ENCODE measurements at places on chromosomes 2 and 18.

DNA sequence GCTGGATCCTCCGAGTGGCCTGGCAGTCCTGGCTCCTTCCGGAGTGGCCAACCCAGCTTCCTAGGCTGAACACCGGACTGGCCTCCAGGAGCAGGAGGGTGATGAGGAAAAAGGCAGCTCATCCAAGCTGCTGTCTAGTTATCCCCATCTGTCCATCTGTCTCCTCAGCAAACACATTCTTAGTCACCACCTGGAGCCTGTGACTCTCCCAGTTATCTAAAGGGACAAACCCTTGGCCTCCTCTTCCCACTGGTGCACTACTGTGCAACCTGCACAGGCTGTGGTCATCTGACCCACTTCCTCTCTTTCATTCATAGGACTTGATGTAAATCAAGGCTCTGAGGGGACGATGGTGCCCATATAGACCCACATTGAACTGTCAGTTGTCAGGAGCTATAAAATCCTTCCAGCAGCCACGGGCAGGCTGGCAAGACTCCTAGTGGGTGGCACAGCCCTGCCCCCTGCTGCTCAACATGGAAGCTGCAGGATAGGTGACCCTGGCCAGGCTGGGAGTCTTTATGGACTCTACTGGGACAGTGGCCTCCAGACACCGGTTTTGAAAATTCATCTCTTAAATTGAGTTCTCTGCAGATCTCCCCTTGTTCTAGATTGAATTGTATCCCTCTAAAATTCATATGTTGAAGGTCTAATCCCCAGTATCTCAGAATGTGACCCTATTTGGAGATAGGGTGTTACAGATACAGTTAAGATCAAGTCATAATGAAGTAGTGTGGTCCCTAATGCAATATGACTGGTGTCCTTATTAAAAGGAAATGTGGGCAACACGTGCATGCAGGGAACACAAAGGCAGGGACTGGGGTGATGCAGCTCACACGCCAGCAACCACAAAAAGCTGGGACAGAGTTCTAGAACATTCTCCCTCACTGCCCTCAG, 29.3 kb upstream of the DUSP2 start:
- DNase-seq, result peak; percentile 90

DNA sequence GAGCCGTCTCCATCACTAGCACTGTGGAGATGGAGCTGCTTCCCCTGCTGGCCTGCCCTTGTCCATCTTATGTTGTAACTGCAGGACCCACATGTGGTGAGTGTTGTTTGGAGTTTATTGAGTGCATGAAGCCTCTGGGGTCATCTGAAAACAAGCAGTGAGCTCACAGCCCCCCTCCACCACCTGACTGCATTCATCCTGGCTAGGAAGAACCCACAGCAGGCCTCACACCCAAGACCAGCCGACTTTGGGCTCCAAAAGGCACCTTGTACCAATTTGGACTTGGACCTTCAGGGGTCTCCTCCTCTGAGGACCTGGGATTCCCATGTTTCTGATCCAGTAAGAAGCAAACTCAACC, 116.1 kb downstream of the TWIST2 start:
- DNase-seq, result no peak

- no peak for DNase-seq
Observed at GRCh38 chr2:80889009-80889408, 584.5 kb upstream of the LRRTM1 start.

GRCh38 chr2:101479328-101479727, 4.4 kb upstream of the RFX8 start:
- no peak for DNase-seq

DNA sequence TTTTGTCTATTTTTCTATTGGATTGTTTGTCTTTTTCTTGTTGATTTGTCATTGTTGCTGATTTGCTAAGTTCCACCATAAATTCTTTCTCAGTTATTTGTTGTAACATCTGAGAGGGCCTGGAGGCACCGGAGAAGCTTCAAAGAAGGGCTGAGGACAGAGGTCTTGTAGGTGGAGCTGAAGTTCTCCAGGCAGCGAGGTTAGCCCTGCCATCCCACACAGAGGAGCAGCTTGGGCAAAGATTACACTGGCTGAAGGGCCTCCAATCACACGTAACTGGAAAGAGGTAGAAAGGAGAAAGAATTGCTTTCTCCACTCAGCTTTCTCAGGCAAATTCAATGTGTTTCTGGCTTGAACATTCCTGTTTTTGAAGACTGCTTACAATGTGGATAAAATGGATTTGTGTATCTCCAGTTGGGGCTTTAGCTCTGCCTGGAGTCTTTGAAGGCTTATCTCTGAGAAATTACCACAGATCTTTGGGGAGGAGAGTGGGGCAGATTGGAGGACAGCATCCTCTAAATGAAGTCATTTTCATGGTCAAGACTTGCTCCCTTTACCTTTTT, 21.1 kb upstream of the EMILIN2 start:
- no peak for DNase-seq

DNA sequence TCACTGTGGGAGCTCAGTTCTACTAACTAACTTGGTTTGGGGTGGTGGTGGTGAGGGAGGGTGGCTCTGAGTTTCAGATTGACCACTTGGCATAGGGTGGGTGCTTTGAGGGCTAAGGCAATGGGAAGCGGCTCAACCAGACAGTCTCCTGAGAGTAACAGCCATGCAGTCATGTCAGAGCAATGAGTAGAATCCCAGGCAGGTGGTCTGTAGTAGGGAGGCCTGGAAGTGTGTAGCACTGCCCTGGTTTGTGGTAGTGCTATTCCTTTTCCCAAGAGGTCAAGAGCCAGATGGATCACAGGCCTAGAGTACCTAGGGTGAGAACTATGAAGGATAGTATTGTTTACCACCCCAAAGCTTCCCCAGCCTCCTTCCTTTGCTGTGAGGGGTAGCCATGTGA, 18.7 kb upstream of the RAPH1 start:
- DNase-seq, result no peak

DNA sequence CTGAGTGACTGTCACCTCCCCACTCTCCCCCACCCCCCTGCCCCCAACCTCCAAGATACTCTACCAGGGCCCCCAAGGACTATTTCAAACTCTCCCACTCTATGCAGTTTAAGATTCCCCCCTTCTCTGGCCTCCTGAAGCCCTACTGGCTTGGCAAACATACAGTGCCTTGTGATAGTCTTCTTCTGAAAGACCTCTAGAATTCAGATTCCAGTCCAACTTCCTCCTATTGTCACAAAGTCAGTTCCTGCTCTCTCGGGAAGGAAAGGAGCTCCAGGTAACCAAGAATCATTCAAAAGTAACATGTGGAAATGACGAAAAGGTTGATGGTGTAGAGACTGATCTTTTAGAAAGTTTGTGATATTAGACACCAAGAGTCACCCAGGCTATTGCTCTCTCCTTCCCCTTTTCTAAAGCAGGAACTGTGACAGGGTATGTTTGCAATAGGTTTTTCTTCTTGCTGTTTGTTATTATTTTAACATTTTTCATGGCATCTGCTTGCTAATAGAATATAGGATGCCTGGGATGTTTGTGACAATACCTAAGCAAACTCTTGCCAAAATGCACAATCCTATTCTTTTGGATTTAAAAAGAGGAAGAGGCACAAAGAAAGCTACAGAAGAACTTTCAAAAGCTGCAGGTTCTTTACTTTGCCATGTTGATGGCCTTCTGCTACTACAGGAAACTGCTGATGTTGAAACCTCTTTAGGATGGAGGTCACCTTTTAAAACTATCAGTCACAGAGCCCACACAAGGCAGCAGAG, 93.5 kb upstream of the MGAT4A start:
- peak; percentile 43 for DNase-seq

DNA sequence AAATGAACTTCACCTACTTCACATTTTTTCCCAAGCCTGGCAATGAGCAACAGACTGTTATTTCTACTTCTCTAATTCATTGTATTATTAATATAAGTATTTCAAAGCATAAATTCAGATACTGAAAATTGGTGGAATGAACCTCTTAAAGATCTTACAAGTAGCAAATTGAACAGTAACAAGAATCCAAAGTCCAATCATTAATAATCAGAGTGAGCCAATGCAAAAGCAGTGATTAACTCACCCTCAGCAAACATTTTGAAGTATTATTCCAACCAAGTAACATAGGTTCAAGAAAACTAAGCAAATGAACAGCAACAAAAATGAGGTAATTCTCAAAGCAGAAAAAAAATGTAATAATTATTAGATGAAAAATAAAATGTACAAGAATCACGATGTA, 288.1 kb upstream of the ZC3H15 start:
- no peak for DNase-seq

- no peak for DNase-seq
Observed at GRCh38 chr18:32767400-32767799, 5.4 kb downstream of the KLHL14 start.

DNA sequence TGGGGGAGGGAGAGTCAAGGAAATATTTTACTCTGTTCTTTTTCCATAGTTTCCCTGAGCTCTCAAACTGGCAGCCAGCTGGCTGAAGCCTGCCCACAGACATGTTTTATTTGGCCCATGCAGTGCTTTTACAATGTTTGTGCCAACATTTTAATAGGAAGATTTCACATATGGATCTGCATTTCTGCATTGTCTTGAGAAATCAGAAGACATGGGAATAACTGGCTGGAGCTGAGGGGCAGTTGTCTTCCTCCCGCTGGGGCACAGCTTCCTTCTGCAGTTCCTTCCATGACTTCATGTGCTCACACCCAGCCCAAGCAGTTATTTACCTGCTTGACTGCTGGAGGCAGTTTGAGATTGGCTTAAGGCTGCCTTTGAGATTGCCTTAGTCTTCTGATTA, 74.4 kb downstream of the PLCL1 start:
- no peak for DNase-seq

DNA sequence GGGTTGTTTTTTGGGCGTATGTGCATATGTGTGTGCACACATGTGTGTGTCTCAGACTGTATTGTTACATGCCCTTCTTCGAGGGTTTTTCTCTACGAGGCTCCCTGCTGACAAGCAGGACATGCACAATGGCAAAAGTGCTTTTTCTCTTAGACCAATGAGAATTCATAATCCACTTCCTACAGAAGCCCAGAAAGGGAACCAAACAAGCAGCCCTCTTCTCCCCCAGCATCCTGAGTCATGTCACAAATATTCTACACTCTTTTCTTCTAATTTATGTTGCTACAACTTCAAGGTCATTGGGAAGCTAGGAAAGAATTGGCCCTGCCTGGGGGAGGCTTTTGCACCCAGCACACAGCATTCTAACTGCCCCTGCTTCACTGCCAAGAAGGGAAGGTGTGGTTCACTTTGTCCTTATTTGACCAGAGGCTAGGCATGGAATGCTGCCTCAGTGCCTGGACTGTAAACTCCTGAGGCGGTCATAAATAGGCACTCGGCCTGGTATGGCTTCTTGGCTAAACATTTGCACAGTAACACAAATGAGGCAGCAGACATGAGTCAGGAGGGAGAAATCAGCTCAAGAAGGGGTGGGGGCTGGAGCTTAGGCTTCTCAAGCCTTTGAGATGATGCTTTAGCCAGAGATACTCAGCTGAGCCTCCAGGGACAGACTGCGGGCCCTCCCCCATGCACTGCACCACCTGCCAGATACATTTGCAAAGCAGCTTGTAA, 92.7 kb upstream of the KLF7 start:
- peak; percentile 37 for DNase-seq

DNA sequence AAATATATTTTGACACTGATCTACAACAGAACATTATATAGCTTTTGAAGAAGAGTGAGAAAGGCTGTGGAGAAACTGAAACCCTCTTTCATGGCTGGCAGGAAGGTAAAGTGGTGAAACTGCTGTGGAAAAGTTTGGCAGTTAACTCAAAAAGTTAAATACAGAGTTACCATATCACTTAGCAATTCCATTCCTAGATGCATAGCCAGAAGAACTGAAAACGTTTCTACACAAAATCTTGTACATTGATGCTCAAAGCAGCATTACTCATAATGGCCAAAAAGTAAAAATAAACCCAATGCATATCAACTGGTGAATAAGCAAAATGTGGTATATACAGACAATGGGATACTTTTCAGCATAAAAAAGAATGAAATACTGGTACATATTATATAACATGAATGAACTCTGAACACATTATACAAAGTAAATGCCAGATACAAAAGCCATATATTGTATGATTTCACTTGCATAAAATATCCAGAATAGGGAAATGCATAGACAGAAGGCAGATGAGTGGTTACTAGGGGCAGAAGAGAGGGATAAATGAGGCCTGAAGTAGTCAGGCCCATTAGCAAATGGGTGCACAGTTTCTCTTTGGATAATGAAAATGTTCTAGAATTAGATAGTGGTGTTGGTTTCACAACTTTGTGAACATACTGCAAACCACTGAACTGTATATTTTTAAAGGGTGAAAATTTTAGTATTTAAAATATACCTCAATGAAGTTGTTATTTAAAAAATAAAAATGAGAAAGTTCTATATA, 114.3 kb downstream of the DYM start:
- DNase-seq, result no peak

GRCh38 chr2:98486374-98486981, 41.8 kb downstream of the INPP4A start:
- no peak for DNase-seq

DNA sequence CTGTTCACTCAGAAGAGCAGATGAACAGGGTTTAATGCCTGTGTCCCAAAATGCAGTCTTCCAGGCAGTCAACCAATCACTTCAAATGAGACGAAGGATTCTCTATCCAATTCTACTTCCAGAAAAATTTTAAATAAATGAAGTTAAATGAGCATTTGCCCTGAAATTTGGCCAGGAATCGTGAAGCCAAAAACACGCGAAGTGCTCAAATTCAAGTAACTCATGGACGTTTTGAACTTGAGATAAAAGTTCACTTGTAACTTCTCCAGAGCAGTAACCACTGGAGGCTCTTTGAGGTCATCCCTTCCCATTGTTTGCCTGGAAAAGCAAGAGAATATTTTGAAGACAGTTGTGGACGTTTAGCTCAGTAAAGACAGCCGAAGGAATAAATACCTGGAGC, 928.5 kb downstream of the NRXN1 start:
- no peak for DNase-seq

DNA sequence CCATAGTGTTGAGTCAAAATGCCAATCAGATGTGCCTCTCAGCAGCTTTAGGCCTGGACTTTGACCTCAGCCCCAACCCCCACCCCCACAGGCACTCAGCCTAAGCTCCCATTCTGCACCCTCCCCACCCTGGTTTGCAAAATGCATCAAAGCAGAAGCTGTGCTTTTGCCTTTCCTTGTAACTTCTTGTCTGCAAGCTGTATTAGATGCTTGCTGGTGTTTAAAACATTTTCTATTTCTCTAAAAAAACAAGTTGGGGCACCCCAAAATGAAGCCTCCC, 26.6 kb upstream of the STEAP3 start:
- no peak for DNase-seq

GRCh38 chr2:128940378-128940777, 621.7 kb upstream of the HS6ST1 start:
- DNase-seq, result no peak

DNA sequence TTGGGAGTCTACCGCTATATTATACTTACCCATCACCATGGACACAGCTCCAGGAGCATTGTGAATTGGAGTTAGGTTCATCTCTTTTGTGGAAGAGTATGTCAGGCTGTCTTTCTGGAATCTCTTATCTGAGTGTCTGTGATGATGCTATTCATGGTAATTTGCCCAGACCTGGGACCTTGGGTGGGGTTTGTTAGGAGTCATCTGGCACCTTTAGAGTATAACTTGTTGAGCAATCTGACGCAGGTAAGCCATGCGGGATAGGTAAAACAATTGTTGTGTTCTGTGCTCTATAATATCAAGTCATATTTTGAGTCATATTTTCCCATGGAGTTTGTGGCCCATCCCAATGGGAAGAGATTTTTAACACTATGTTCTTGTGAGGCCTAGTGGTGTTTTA, 49.7 kb upstream of the MAPRE2 start:
- DNase-seq, result no peak
